NCI-H2029 (cell line): ENCODE measurements at places on chromosomes 3 and 15.

GRCh38 chr15:80568298-80568697 lies 126.8 kb upstream of the ABHD17C start:
- DNase-seq, result no peak

DNA sequence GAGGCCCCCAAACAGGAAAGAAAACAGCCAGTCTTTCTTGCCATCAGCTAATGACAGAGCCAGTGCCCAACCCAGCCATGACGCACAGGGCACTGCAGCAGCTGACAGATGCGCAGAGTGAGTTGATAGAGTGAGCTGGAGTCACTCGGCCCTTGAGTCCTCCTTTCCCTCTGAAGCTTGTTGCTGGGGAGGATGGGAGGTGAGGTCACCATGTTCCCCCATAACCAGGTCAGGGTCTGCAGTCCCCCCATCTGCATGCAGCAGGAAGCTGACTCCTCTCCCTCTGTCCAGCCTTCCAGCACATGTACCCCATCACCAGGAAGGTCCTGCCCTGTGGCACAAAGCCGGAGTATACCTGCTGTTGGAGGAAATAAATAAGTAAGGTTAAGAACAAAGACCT lies 174.6 kb downstream of the ABHD5 start:
- DNase-seq, result no peak

GRCh38 chr3:12117473-12117872 lies 41.2 kb downstream of the TIMP4 start:
- no peak for DNase-seq

GRCh38 chr15:36232491-36232890 lies 346.9 kb upstream of the CDIN1 start:
- no peak for DNase-seq

GRCh38 chr3:19540464-19540863 lies 392.2 kb downstream of the KCNH8 start:
- DNase-seq, result no peak

DNA sequence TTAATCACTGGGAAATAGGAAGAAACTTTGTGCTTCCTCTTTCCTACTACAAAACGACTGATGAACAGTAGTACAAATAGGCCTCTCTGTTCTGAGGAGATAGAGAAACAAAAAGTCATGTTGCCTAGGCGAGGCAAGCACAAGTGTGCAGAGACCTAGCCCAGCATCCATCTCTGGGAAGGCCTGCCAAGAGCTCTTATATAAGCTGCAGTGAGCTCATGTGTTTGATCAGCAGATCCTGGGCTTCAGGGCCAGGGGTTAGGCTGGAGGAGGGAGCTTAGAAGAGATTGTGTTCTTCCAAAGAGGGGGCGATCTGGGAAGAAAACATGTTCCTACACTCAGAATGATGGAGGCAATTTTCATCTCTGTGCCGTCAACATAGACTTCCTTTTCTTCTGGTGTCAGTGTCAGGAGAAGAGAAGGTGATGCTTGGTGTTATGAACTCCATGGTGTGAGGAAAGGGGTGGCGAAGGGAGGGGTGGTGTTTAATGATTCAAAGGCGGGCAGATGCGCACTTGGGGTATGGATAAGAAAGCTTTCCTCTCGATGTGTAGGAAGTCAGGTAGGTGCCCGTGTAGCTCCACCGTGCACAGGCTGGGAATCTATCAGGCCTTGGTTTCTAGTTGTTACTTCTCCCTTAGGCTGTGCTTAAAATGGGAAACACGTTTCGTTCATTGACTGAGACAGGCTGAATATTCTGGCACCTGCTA lies 29.5 kb upstream of the ETV5 start:
- peak; percentile 43 for DNase-seq

- no peak for DNase-seq
Observed at GRCh38 chr3:9101286-9101685, 138.0 kb upstream of the RAD18 start.

DNA sequence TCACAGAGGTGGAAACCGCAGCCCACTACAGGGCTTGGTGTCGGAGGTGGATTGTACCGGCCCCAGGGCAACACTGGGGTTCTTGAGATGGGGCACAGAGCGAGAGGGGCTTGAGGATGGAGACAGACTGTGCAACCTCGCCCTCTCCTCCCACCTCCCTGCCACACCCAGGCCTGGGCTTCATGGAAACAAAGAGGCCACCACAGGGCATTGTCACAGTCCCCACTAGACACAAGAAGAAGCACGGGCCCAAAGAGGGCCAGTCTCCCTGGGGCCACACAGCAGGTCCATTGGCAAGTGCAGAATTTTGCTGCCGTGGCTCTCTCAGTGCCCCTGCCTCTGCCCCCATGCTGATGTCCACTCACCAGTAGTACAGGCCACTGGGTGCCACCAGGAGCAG lies 4.1 kb upstream of the CALML4 start:
- no peak for DNase-seq

DNA sequence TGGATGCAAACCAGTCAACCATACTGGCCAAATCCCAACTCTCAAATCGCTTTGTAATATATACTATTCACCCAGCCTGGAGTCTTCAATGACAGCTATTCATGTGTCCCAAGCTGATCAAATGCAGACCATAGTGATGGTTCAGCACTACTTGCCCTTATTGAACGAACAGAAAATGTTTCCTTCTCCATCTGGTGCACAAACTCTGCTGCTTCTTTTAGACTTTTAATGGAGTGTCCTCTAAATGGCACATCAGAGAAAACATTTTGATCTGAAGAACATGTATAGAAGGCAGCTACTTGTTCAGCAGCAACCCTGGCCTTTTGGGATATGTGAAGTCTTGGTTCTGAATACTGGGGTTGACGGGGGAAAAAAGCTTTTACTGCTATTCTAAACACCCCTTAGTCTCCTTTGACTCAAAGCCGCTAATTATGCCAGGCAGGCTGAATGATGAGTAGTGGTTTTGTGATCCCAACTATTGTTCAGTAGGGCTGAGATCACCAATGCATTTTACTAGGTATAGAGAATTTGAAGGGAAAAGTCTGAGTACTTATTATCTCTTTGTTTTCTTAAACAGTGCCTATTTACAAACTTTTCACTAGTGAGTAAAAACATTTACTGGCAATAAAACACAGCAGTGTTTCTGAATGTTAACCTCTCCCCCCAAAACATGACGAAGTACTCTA lies 781.2 kb downstream of the ROBO1 start:
- no peak for DNase-seq

- peak; percentile 9 for DNase-seq
Observed at GRCh38 chr3:127524296-127524896, 66.1 kb downstream of the TPRA1 start.

DNA sequence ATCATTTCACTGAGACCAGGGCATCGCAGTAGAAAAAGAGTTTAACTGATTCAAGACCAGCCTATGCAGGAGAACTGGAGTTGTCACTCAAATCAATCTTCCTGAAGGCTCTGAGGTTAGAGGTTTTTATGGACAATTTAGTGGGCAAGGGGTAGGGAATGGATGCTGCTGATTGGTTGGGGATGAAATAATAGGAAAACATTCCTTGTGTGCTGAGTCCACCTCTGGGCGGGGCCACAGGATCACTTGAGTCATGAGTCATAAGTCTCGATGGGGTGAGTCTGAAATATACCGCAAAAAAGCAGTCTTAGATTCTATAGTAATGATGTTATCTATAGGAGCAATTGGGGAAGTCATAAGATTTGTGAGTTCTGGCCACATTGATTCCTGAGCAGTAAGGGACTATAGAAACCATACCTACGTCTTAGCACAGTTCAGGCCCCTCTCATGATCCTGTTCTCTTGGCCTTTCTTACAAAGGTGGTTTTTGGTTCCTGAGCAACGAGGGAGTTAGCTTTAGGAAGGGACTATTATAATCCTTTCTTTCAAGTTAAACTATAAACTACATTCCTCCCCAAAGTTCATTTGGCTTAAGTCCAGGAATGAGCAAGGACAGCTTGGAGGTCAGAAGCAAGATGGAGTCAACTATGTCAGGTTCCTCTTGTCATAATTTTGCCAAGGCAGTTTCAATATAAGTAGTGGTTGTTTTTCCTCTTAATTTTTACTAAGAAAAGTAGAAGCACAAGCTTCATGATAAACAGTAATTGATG lies 2.7 kb upstream of the OPA1 start:
- DNase-seq, result no peak

- DNase-seq, result no peak
Observed at GRCh38 chr15:67549736-67550135, 7.2 kb downstream of the MAP2K5 start.

- no peak for DNase-seq
Observed at GRCh38 chr15:88127432-88127790, 129.1 kb downstream of the NTRK3 start.

GRCh38 chr15:64153480-64154367 lies 2.2 kb downstream of the SNX22 start:
- DNase-seq, result peak; percentile 32

DNA sequence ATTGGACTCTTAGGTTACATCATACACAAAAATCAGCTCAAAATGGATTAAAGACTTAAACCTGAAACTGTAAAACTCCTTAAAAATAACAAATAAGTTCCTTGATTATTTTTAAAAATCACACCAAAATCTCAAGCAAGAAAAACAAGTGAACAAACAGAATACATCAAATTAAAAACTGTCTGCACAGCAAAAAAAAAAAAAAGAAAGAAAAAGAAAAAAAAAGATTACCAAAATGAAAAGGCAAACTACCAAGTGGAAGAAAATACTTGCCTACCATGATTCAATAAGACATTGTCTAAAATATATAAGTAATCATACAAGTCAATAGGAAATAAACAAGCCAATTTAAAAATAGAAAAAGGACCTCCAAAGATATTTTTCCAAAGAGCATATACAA lies 17.5 kb downstream of the OR5K4 start:
- DNase-seq, result no peak

GRCh38 chr15:90178468-90179435 lies 22.4 kb upstream of the SEMA4B start:
- no peak for DNase-seq

- DNase-seq, result peak; percentile 65
Observed at GRCh38 chr3:15858547-15859506, 61.0 kb upstream of the ANKRD28 start.

- DNase-seq, result peak; percentile 80
Observed at GRCh38 chr3:194205675-194206133, 69.8 kb downstream of the HES1 start.

DNA sequence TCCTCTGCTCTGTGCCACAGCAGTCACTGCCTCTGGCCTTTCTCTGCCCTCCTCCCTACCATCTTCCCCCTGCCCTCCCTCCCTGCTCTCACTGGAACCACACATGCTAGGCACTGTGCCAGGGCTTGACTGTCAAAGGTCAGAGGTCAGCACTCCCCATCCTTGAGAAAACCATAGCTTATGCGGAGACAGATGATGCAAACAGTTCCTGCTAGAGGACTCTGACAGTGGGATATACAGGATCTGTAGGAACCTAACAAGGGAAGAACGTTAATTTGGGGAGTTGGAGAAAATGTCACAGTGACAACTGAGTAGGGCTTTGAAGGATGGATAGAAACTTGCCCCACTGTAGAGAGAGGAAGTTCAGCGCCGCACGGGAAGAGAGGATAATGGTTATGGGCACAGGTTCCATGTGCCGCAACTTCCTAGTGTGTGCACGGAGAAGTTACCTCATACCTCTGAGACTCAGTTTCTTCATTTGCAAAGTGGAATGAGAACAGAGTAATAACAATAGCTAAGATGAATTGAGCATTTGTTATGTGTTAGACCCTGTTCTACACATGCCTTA lies 29.3 kb upstream of the XYLB start:
- DNase-seq, result no peak

GRCh38 chr3:154656486-154656885 lies 226.5 kb upstream of the GPR149 start:
- no peak for DNase-seq

GRCh38 chr3:20930034-20930433 lies 744.0 kb upstream of the SGO1 start:
- DNase-seq, result peak; percentile 12

- DNase-seq, result peak; percentile 14
Observed at GRCh38 chr3:179072100-179072438, 460 bp upstream of the ZMAT3 start.

DNA sequence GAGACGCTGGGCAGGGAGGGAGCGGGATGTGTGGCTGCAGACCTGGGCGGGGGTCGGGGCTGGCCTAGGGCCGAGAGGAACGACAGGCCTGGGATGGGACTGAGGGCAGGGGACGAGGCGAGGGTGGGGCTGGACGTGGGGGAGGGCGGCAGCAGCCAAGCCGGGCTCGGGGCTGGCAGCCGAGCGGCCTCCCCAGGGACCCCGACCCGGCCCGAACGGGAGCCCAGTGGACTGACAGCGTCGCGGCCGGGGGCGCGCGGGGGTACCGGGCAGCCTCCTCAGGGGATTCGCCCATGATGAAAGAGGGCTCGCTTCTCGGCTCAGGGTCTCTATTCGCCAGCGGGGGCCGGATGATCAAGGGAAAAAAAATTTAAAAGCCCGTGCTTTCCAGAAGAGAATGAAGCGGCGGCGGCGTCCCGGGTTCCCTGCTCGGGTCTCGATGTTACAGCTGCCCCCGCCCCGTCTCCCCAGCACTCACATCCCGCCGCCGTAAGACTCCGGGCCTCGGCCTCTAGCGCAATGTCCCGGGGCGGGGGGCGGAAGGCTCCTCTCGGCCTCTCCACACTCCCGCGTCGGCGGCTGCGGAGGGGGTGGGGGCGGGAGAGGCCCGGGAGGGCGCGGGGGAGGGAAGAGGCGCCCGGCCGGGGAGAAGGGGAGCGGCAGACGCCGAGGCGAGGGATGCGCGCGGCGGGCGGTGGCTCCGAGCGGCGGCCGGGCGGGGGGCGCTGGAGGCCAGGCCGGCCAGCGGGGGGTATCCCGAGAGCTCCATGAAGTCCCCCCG lies 4.3 kb downstream of the PTH1R start:
- no peak for DNase-seq

GRCh38 chr3:124699686-124700396 lies 30.4 kb upstream of the UMPS start:
- DNase-seq, result no peak

DNA sequence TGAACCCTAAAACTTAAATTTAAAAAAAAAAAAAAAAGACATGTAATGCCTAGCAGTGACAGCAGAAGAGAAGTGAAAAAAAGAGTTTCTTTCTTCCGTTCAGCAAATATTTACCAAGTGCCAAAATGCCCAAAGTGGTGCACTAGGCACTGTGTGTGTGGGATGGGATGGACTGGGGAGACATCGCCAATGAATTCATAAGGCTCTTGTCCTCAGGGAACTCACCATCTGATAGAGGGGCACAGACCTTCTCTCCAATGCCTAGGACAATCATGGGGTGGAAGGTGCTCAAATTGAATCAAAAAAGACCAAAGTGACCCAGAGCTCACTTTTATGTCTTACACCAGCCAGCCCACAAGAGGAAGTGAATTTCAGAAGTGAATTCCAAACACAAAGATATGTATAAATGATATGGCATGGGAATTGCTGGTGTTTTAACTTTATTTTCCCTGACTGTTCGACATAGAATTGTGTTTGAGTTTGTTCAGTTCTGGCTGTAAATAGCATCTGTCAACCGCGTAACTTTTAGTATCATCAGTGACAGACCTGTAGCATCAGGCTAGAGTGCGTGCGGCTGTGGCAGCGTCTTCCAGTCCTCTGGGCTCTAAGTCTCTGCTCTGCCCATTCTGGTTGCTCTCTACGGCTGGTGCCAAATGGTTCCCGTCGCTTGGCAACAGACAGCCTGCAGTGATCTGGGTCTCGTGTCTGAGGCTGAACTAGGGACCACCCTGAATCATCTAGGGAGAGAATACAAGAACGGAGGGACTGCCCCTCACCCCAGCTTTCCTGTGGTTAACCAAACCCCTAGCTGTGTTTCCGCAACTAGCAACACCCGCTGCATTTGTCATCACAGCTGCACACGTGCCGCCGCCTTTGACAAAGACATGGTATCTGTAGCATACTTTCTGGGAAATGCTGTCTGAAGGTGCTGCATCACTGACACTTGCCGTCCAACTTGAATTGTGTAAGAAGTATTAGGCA lies 154.0 kb upstream of the THBS1 start:
- DNase-seq, result no peak
